ENCODE measurements at places on chromosomes 6 and 20. TPM values are rescaled to one million over a fixed set of nuclear protein-coding genes. Genes with fewer than 3 reads are reported as not detected.

SPAG4 gene
- 1.00 TPM for total RNA-seq

TINAG gene
- not detected for total RNA-seq

HLA-DQB1 gene
- not detected for total RNA-seq

TBPL1 gene
- 14.3 TPM for total RNA-seq

NAPB gene
- 9.5 TPM for total RNA-seq

HSD17B8 gene
- 15.3 TPM for total RNA-seq

PSORS1C1 gene
- total RNA-seq = under 0.01 TPM

BTNL2 gene
- not detected for total RNA-seq

DEFB121 gene
- total RNA-seq = not detected

CLVS2 gene
- total RNA-seq = under 0.01 TPM

Measured in melanocyte of skin (primary cell).